ENCODE measurements at places on chromosomes 2 and 18. TPM values are rescaled to one million over a fixed set of nuclear protein-coding genes. Genes with fewer than 3 reads are reported as not detected.

The MC4R gene
- total RNA-seq, result 0.37 TPM

The IL36A gene
- total RNA-seq, result not detected

The RAD51AP2 gene
- total RNA-seq, result not detected

The ASB18 gene
- not detected for total RNA-seq

The CD28 gene
- 3.0 TPM for total RNA-seq

The DES gene
- 23.9 TPM for total RNA-seq

The SNTG2 gene
- 1.6 TPM for total RNA-seq

The ST6GAL2 gene
- total RNA-seq, result 0.95 TPM

The ZAP70 gene
- 5.6 TPM for total RNA-seq

The FEV gene
- not detected for total RNA-seq

The PLA2R1 gene
- 3.7 TPM for total RNA-seq

The SUMO1 gene
- 59.9 TPM for total RNA-seq

The SLC30A3 gene
- 0.31 TPM for total RNA-seq

The RNF152 gene
- total RNA-seq, result 14.8 TPM

The CNTNAP5 gene
- total RNA-seq, result 0.06 TPM

The UGT1A5 gene
- total RNA-seq, result 0.34 TPM

The KLHL41 gene
- total RNA-seq, result 1.4 TPM

The ICOS gene
- 0.83 TPM for total RNA-seq
